ENCODE measurements at places on chromosomes 13 and 19. TPM values are rescaled to one million over a fixed set of nuclear protein-coding genes. Genes with fewer than 3 reads are reported as not detected.

Gene CALR3
- not detected for total RNA-seq

Gene TNFSF13B
- total RNA-seq, result 11.8 TPM

- H3K4me1 ChIP-seq, result no peaks in the 10 kb centered on the region
- no peak overlapping the region for H3K4me3 ChIP-seq
- no peaks in the 10 kb centered on the region for H3K36me3 ChIP-seq
- H3K27me3 ChIP-seq, result no peaks in the 10 kb centered on the region
Measured at GRCh38 chr13:37651891-37652290, 53.3 kb upstream of the POSTN start.

GRCh38 chr13:38814331-38814730, 127.5 kb downstream of the FREM2 start:
- H3K4me1 ChIP-seq, result no peaks in the 10 kb centered on the region
- no peaks in the 10 kb centered on the region for H3K36me3 ChIP-seq
- no peak overlapping the region for H3K4me3 ChIP-seq
- H3K27ac ChIP-seq, result no peak overlapping the region
- H3K27me3 ChIP-seq, result no peaks in the 10 kb centered on the region

Gene ZIM2
- total RNA-seq, result not detected

Gene CLEC11A
- 2.4 TPM for total RNA-seq
